NCI-H187 treated with DMSO at 0.1 percent for 48 hours (cell line): ENCODE measurements at places on chromosomes 16 and 17.

- no peak for DNase-seq
Observed at GRCh38 chr17:73554498-73554897, 89.7 kb downstream of the SDK2 start.

DNA sequence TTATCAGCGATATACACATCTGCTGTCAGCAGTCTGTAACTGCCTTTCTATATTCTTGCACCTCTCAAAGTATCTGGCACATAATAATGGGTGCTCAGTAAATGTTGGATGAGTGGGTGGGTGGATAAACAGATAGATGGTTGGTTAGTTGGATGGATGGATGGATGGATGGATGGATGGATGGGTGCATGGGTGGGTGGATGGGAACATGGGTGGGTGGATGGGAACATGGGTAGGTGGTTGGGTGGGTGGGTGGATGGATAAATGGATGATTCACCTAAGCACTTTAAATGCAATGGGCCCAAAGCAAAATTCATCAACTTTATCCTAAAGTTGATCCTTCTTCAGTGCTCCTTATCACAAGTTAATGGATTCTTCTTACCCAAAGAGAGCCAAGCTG lies 48.6 kb downstream of the HELZ start:
- no peak for DNase-seq

DNA sequence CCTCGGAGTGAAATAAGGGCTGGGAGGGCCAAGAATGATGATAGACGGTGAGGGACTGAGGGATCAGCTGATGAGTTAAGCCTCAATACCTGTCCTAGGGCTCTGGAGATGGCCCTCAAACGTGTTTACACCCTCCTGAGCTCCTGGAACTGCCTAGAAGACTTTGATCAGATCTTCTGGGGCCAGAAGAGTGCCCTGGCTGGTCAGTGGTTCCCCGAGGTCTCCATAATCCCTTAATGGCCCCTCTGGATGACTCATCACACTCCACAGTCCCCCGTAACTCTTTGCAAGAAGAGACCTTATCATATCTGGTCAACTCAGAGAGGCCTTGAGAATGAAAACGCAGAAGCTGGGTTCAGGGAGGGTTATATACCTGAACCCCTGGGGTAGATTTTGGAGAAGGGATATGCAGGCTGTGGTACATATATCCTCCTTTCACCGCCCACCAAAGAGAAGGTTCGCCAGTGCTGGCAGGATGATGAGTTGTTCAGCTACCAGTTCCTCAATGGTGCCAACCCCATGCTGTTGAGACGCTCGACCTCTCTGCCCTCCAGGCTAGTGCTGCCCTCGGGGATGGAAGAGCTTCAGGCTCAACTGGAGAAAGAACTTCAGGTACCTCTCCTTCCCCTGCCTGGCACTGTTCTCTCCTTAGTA lies 3.1 kb downstream of the ALOX12 start:
- no peak for DNase-seq

DNA sequence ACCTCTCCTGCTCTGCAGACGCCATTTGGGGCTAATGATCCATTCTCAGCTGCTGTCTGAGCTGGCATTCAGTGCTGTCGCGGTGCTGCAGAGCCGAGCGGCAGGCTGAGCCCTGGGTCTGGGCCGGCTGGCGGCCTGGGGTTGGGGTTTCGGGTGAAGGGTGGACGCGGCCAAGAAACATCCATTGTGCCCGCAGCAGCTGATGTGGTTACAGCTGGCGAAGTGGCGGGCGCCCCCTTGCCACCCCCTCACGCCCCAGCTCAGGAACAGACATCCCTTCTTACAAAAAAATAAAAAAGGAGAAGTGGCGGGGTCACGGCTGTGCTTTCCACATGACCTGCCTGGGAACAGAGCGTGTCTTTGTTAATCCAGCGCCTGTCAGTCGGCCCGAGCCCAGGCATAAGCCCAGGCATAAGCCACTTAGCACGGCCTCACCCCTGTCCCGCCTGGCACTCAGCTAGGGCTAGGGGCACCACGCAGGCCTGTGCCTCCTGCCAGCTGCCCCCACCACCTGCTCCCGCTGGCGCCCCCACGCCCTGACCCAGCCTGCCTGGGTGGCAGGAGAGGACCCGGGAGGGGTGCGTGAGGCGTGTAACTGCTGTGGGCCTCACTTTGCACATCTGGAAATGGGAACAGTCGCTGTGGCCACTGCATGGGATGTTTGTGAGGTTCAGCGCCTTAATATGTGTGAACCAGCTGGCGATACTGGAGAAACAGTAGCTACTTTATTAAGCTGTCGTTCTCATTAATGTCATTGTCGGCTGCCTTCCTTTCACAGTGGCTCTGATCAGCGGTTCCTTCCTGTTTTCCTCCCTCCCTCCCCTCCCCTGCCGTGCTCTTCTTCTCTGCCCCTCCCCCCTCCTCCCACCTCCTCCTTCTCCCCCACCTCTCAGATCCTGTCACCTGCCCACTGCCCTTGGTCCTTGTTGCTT lies 197.7 kb upstream of the CIBAR2 start:
- DNase-seq: no peak

DNA sequence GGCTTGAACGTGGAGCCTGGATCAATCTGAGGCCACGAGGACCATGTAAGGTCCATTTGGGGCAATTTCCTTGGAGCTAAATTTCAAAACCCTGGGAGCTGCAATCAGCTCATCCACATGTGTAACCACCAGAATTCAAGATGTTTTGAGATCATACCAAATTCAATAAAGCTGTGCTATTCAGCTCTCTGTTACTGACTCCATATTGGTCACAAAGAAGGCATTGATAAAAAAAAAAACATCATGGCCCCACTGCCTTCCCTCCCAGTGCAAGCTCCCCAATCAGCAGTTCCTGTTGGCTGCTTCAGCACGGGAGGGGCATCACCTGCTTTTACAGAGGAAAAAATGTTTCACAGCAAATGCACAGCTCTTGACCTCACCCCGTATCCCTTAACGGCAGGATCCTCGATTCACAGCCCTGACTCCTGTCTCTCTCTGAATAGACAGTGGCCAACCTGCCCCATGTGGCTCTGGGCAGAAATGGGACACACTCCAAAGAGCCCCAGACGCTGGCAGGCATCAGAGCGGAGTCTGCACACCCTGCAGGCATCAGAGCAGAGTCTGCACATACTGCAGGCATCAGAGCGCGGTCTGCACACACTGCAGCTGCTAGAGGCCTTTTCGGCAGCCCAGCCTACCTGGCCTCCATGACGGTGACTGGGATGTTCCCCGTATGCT lies 37.1 kb downstream of the FANCA start:
- no peak for DNase-seq

DNA sequence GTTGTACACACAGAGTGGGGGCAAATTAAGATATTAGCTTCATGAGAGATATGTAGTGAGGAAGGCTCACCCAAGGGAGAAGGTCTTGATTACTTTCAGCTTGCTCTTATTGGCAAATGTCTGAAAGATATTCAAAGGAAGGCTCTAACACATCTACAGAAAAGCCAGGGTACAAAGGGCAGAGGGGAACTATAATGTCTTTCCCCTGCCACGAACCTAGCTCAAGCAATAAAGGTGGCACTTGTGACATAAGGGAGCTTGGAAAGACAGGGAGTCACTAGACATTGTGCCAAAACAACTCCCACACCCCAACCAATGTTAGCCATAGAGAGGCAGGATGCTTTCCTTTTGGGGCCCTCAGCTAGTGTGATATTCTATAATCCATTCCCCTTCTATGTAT lies 52.2 kb upstream of the SOX9 start:
- no peak for DNase-seq

DNA sequence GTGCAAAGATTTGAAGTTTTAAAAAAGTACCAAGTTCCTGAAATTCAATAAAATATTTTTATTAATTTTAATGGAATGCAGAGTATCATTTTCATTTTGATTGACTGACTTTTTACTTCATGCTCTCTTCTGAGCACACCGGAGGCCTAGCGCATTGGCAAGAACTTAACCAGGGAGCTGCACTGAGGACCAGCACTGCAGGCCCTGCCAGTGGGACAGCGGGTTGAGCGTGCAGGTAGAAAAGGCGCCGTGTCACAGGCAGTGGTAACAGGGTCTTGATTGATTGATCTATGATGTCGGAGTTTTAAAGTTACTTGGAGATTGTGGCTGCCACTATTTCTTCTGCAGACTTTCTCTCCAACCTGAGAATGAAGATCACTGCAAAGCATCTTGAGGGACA lies 43.7 kb downstream of the WDR45B start:
- no peak for DNase-seq

- DNase-seq: no peak
Observed at GRCh38 chr16:369866-370436, 387 bp downstream of the MRPL28 start.

DNA sequence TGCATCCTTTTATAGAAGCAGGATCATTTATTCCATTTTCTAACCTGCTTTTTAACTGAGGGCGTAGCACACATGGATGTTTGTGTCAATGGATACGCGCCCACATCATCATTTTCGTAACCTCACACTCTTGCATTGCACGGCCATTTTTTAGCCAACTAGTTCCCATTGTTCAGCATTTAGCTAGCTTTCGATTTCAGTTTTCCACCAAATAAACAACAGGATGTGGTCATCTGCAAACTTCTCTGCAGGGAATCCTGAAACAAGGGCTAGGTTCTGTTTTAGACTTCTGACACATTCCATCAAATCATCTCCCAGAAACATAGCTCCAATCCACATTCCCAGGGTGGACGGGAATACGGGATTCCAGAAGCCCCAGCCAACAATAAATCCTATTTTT lies 6.4 kb downstream of the CYB561 start:
- no peak for DNase-seq

GRCh38 chr17:48527547-48527932 lies 3.3 kb downstream of the HOXB1 start:
- no peak for DNase-seq

- no peak for DNase-seq
Observed at GRCh38 chr17:5203178-5203907, 11.7 kb upstream of the ZNF594 start.

DNA sequence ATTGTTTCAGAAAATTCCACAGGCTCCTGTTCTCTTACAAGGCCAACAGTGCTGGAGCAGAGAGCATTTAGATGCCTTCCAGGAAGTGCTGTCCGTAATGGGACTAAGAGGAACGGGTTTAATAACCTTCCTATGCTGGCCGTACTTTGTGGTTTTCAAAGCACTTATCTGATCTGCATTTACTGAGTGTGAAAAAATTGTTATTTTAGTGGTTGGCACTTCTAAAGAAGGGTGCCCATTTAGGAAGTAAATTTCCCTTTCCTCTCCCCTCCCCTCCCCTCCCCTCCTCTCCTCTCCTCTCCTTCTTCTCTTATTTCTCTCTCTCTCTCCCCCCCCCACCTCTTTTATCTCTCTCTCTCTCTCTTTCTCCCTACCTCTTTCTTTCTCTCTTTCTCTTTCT lies 72.0 kb upstream of the DNAJA2 start:
- no peak for DNase-seq

DNA sequence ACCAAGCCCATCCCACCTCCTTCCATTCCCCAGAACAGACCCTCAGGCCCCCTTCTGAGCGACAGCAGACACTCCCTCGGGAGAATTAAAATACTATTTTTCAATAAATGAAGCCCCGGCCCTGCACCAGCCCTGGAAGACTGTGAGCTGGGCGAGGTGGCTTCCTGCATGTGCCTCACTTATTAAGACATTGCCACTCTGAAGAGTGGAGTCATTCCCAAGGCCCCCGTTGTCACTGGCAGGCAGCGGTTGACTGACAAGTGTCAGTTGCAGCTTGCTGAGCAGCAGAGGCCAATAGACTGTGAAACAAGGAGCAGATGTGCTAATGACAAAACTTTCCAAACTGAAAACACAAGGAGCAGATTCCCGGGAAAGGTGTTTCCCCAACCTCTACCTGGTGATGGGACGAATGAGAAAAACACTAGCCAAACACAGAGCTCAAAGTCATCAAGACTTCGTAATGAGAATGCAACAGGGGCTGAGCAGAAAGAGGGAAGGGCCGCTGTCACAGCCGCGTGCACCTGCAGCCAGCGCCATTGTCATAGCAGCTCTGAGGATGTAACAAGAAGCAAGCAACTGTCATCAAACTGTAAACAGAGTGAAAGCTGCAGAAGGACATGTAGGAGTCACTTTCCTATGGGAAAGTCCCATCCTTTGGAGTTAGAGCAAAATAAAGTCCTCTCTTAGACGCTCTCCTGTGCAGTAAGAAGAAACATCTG lies 232.1 kb downstream of the C16orf78 start:
- no peak for DNase-seq

DNA sequence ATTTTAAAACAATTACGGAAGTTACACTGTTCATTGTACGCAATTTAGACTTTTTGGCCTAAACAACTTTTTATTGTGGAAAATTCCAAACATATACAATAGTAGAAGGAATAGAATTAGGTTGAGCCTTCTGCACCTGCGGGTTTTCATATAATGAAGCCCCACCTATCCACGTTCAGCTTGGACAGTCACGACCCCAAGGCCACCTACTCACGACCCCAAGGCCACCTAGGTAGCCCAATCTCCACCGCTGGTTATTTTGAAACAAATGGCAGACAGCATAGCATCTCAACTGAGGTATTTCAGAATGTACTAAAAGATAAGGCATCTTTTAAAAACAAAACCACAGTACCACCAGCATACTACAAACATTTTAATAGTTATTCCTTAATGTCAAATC lies 631 bp downstream of the NLRC5 start:
- DNase-seq: no peak

DNA sequence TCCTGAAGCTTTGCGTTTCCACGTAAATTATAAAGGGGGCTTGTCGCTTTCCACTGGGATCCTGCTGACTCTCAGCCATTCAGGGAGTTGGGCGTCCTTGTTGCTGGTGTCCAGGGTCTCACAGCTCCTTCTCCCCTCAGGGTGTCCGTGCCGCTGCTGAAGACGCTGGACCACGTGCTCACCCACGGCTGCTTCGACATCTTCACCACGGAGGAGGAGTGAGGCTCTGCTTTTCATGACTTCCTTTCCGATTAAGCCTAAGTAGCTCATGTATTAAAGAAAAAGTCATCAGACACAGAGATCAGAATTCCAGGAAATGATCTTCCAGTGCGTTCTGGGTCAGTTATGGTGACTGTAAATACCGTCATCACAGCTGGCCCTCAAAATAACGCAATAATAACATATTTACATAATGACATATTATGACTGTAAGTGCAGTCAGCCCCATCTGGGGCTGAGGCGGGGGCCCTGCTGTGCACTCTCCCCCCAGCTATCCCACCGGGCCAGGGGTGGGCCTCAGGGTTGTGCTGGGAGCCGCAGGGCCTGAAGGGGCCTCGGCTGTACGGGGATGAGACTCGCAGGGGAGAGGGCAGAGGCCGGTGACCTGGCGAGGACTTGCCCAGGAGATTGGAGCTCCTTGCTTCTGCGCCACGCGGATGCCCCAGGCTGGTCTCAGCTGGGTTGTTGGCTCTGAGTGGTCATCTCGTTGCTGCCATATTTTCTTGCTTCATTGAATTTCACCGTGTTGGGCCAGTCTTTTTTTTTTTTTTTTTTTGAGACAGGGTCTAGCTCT lies 92.9 kb upstream of the ZNF750 start:
- DNase-seq: no peak

- no peak for DNase-seq
Observed at GRCh38 chr16:28863929-28864793, 518 bp downstream of the SH2B1 start.

DNA sequence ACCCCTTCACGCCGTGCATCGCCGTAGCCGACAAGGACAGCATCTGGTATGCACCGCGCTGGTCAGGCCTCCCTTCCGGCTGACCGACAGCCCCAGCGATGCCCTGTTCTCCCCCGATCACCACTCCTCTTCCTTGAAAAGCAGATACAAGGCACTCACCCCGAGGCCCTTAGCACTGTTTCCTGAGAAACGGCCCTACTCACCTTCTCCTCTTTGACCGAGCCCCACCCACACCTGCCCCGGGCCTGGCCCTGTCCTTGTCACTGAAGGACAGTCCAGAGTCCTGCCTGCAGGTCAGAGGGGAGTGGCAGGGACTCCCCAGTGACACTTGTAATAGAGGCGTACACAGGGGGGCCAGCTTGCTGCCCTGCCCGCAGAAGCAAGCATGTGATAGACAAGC lies 45.9 kb upstream of the CHMP6 start:
- DNase-seq: no peak
